ENCODE measurements at places on chromosomes 12 and 14.

DNA sequence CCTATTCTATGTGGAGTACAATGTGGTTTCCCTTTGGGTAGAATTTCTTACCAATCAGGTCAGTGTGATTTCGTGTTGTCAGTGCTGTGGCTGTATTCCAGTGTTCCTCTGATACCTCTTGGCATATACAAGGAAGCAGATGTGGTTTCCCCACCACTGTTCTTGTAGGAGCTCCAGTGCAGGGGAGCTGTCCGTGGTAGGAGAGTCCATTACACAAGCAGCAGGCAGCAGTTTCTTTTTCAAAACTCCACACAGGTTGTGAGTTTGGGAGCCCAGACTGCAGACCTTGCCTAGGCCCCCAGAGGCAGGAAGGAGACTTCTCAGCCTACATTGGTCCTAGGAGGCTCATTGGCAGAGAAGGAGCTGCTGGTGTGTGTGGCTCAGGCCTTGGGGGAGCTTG lies 452.8 kb downstream of the AACS start:
- no peak for DNase-seq

GRCh38 chr12:66636771-66637170 lies 42.1 kb downstream of the GRIP1 start:
- no peak for DNase-seq

- no peak for DNase-seq
These were observed 398.4 kb downstream of the DAD1 start for GRCh38 chr14:22190411-22191191.

DNA sequence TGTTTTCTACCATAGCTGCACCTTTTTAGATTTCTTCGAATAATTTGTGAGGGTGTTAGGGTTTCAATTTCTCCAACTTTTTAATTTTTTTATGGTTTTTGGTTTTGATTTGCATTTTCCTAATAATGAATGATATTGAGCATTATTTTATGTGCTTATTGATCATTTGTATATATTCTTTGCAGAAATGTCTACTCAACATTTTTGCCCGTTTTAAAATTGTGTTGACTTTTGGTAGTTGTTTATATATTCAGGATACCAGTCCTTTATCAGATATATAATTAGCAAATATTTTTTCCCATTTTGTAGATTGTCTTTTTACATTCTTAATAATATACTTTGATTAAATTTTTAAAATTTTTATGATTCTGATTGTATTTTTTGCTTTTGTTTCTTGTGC lies 306.7 kb downstream of the LRFN5 start:
- no peak for DNase-seq

- no peak for DNase-seq
These were observed 93.7 kb upstream of the EEA1 start for GRCh38 chr12:93022603-93023340.
